Uterine smooth muscle cell (primary cell): ENCODE measurements at places on chromosomes 6 and 20. TPM values are rescaled to one million over a fixed set of nuclear protein-coding genes. Genes with fewer than 3 reads are reported as not detected.

RAB32 gene
- 161 and 163 TPM in 2 replicates for total RNA-seq

IL20RA gene
- 0.50 and 1.00 TPM in 2 replicates for total RNA-seq

RSPO3 gene
- total RNA-seq = 2.6 and 3.7 TPM in 2 replicates

ATAT1 gene
- total RNA-seq = 3.4 and 5.1 TPM in 2 replicates

BMP7 gene
- total RNA-seq = not detected in 2 replicates

ASIP gene
- total RNA-seq = not detected in 2 replicates

CNR1 gene
- under 0.01 TPM in 1 of 2 replicates, not detected in the other for total RNA-seq

APCDD1L gene
- total RNA-seq = 1.5 and 11.0 TPM in 2 replicates

GTSF1L gene
- not detected in 2 replicates for total RNA-seq

TMEM74B gene
- total RNA-seq = 0.11 TPM in 1 of 2 replicates, not detected in the other

SIRPB1 gene
- 0.25 and 0.55 TPM in 2 replicates for total RNA-seq

FOXO3 gene
- 34.6 and 41.4 TPM in 2 replicates for total RNA-seq

TBX18 gene
- 3.2 and 3.8 TPM in 2 replicates for total RNA-seq

WASF1 gene
- 9.0 and 10.7 TPM in 2 replicates for total RNA-seq

TINAG gene
- not detected in 2 replicates for total RNA-seq

SPAG4 gene
- 6.0 and 12.7 TPM in 2 replicates for total RNA-seq
